Esophagus muscularis mucosa (tissue), 4 donors: ENCODE measurements at places on chromosomes 6 and 20. TPM values are rescaled to one million over a fixed set of nuclear protein-coding genes. Genes with fewer than 3 reads are reported as not detected.

GRCh38 chr6:7328243-7328642 is 15.2 kb upstream of the SSR1 start:
- no peaks in the 10 kb centered on the region for H3K27me3 ChIP-seq
- no peak for DNase-seq
- no peaks in the 10 kb centered on the region for H3K36me3 ChIP-seq
- no peak overlapping the region for H3K27ac ChIP-seq
- no peaks in the 10 kb centered on the region for H3K4me1 ChIP-seq

Gene SMPD2
- total RNA-seq, result 6.5 TPM

DNA sequence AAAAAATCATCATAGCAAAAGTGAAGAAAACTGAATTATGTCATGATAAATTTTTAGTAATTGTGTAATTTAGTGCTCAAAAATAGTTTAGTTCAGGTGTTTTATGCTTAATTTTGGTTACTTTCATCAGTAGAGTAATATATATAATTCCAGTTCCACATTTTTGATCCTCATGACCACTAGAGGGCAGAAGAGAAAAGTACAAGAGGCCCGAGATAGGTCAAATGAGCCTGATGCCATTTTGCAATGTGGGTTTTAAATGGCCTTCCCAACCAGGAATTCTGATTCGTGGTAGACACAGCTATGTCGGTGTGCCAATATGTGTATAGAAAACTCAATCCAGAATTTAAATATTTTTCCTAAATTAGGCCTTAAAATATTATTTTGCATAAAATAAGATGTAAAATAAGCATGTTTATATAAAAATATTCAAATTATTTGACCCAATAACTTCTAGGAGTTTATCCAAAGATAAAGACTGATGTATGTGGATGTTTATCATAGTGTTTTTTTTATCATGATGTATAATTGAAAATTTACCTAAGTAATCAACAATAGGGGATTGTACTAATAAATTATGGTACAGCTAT is 159.7 kb upstream of the RPS6KA2 start:
- H3K4me3 ChIP-seq, result no peak overlapping the region
- H3K36me3 ChIP-seq, result no peaks in the 10 kb centered on the region
- no peak overlapping the region for H3K27ac ChIP-seq
- peak; percentile 50 for DNase-seq
- no peaks in the 10 kb centered on the region for H3K27me3 ChIP-seq

Gene MEI4
- total RNA-seq, result not detected

Gene CST8
- total RNA-seq, result not detected

GRCh38 chr20:57205606-57206219 is 60.7 kb downstream of the BMP7 start:
- H3K36me3 ChIP-seq, result no peaks in the 10 kb centered on the region
- no peak overlapping the region for H3K4me3 ChIP-seq
- H3K27me3 ChIP-seq, result no peaks in the 10 kb centered on the region
- H3K27ac ChIP-seq, result no peak overlapping the region
- no peak for DNase-seq

- peak; percentile 5 for DNase-seq
- no peaks in the 10 kb centered on the region for H3K27me3 ChIP-seq
- H3K36me3 ChIP-seq, result no peaks in the 10 kb centered on the region
- H3K4me3 ChIP-seq, result no peak overlapping the region
These were observed 189.3 kb downstream of the TSHZ2 start for GRCh38 chr20:53161473-53161872.

DNA sequence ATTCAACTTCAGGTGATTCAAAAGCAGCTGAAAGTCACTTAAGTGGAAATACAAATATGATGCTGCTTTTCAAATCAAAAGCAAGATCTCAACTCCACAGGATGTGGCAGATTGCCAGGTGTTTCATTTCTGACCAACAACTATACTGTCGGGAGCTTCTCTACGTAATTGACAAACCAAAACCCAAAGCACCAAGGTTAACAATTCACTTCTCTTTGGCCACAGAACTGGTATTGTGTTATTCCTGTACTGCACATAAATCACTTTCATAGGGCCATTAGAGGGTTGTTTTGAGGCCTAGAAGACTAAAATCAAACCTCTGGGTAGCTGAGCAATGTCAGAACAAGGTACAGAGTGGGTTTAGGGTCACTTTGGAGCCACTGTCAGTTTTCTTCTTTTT is 169.7 kb downstream of the HAO1 start:
- H3K36me3 ChIP-seq, result no peaks in the 10 kb centered on the region
- H3K27me3 ChIP-seq, result no peaks in the 10 kb centered on the region

DNA sequence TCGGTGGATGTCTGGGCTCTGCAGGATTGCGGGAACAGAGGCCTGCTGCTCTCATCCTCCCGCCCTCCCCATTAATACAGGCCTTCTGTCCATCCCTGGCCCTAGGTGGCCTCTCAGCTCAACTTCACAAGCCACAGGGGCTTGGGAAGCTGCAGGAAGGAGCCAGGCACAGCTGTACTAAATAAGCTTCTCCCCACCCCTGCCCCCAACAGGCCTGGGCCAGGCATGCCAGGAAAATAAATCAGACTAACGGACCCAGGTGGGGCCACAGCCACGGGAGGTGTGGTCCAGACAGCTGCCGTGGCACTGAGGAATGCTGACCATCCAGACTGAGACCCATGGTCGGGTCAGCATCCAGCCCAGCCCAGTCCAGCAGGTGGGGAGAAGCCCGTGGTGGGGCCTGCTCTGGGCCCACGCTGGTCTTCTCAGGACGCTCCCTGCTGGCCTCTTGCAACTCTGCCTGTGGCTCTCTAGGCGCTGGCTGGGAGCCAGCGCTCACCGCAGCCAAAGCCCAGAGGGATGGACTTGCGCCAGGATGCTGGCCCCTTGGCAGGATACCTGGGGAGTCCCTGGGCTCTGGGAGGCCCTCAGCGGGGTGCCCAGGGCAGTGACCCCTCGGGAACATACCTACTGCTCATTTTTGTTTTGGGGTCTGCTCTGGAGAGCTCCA is 8.6 kb upstream of the YTHDF1 start:
- H3K27ac ChIP-seq, result no peak overlapping the region
- peaks cover 14% of the 10 kb centered on the region for H3K4me1 ChIP-seq
- H3K4me3 ChIP-seq, result no peak overlapping the region
- H3K36me3 ChIP-seq, result no peaks in the 10 kb centered on the region
- DNase-seq, result no peak

GRCh38 chr6:159109391-159109790 is 59.8 kb upstream of the FNDC1 start:
- H3K36me3 ChIP-seq, result no peaks in the 10 kb centered on the region

DNA sequence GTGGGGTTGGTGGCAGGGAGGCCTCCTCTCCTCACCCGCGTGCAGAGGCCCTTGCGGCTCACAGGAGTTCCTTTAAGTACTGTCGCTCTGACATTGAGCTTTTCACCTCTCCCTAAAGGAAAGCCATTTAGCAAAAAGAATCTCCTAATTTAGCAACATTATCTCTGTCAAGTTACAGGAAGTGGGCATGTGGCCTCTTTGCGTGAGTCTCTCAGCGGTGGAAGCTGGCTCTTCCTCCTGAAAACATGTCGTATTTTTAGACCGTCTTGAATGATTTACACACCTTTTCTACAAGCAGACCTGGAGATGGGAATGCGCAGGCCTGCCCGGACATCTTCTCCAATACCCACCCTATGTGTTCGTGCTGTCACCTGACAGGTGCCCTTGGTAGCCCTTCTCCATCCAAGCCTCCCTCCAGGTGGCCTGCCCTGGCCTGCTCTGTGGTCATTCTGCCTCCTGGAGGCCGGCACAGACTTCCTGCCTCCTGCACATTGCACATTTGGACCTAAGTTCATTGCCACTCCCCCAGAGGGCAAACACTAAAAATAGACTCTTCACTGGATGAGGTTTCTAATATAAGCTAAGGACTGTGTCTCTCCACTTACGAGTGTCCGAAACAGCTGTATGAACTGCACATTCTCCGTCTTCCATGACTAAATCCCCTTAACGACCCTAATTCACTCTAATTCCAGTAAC is 18.5 kb upstream of the PHACTR3 start:
- no peak for DNase-seq
- H3K27me3 ChIP-seq, result peaks cover 31% of the 10 kb centered on the region
- H3K27ac ChIP-seq, result no peak overlapping the region
- peaks cover 10% of the 10 kb centered on the region for H3K4me1 ChIP-seq
- no peaks in the 10 kb centered on the region for H3K36me3 ChIP-seq

DNA sequence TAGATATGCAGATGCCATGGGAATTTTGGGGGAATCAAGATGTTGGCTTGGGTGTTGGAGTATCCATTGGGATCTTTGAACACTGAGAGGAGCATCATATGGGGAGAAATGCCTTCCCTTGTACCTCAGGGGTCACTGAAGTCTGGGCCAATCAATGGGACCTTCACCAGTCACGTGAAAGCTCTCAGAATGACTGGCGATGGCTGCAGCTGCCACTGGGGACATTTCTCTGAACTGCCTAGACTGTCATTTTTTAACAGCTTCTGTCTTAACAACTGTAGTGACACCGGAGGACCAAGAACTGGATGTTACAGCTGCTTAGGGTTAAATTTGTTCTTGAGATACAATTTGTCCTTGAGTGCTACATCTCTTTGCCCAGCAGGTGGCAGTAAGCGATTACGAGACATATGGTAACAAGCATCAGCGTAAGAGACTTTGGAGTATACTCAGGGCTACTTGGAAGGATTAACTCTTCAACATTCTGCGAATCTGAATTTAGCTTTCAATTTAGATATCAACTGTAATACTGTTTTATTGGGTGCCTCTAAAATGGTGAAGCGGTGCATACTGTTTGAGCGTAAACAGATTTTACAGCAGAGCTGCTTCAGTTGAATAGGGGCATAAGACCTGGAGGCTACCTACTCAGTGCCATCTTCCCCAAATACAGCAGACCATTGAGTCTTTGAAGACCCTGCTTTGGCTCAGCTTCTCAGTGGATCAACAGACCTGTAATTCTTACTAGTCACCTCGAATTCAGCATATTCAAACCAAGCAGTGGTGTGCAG is 36.0 kb downstream of the CCN2 start:
- H3K36me3 ChIP-seq, result no peaks in the 10 kb centered on the region
- no peaks in the 10 kb centered on the region for H3K27me3 ChIP-seq
- DNase-seq, result no peak
- H3K27ac ChIP-seq, result no peak overlapping the region
- peaks cover 7% of the 10 kb centered on the region for H3K4me1 ChIP-seq
- H3K4me3 ChIP-seq, result no peak overlapping the region

Gene SIRPB1
- 2.3 TPM for total RNA-seq

DNA sequence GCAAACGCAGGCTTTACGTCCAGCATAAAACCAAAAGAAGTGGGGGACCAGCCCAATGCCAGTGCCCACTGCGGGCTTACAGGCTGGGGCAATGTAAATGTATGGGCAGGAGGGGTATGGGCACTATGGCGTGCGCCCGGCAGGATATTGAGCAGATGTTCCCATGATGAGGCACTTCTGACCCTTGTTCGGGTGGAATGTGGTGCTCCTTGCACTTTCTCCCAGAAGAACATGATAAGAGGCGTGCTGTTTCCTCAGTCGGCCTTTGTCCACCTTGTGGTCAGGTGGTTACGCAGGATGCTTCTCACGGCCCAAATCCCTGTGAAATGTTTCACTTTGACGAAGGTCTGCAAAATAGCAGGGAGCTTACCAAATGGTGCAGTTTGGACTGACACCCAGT is 4.8 kb upstream of the GPR31 start:
- no peaks in the 10 kb centered on the region for H3K27me3 ChIP-seq
- H3K4me1 ChIP-seq, result no peaks in the 10 kb centered on the region
- H3K4me3 ChIP-seq, result no peak overlapping the region
- no peaks in the 10 kb centered on the region for H3K36me3 ChIP-seq
- DNase-seq, result no peak

Gene BACH2
- total RNA-seq, result 9.8 TPM

Gene GMPR
- 41.9 TPM for total RNA-seq

DNA sequence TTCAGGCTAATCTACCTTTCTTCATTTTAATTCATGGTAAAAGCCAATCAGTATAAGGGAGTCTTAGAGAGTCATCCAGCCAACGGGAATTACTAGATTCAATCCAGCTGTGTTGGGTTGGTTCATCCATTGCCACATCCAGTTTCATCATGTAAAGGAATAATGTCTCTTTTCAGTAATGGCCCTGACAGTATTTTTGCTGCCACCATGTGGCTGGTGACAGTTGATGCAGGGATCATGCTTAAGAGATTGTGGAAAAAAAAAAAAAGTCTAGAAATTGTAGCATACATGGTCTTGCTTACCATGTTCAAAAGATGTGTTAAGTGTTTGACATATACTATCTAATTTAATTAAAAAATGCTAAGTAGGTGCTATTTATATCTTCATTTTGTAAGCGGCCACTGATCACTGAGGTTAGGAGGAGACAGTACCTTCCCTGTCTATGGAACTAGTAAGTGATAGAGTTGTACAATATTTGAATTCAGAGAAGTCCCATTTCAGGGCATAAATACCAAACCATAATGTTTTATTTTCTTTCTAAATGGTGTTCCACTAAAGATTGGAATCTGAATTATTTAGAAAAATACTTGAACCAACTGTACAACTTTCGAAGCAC is 135.9 kb downstream of the KHDRBS2 start:
- H3K27ac ChIP-seq, result no peak overlapping the region
- no peaks in the 10 kb centered on the region for H3K27me3 ChIP-seq
- H3K36me3 ChIP-seq, result no peaks in the 10 kb centered on the region
- no peak for DNase-seq
- no peaks in the 10 kb centered on the region for H3K4me1 ChIP-seq

DNA sequence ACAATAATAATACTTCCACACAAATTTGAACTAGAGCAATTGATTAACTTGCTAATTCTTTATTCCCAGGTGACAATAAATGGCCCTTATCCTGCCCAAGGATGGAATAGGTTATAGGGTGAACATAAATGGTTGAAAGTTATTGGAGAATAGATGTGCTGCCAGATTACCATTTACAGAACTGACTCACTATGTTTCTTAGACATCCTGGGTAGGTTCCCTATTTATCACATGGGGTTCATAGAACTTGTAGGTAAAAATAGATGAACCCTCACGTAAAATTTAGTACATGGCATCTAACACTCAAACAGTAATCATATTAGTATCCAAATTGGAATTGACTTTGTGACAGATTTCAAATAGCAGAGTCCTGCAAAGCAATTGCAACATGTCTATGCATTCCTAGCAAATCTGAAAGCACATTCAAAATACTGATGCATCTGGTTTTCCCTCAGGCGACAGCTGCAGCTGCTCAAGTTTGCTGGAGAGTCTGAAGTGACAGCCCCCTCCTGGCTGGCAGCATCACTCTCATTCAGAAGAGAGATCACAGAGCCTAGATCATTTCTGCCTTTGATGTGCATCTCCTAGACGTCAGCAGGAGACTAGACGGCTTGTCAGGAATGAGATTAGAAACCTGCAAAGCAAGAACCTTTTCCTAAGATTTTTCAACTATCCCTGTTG is 80.2 kb upstream of the RNF217 start:
- no peaks in the 10 kb centered on the region for H3K36me3 ChIP-seq
- H3K27me3 ChIP-seq, result no peaks in the 10 kb centered on the region
- H3K4me1 ChIP-seq, result peaks cover 15% of the 10 kb centered on the region
- DNase-seq, result no peak
- H3K4me3 ChIP-seq, result no peak overlapping the region
- H3K27ac ChIP-seq, result no peak overlapping the region

Gene ELOVL2
- 0.26 TPM for total RNA-seq

GRCh38 chr20:23320317-23320716 is 30.3 kb upstream of the NXT1 start:
- H3K4me1 ChIP-seq, result peaks cover 3% of the 10 kb centered on the region
- H3K36me3 ChIP-seq, result no peaks in the 10 kb centered on the region
- no peaks in the 10 kb centered on the region for H3K27me3 ChIP-seq

- DNase-seq, result no peak
- peak overlapping the region; percentile 39 for H3K4me3 ChIP-seq
- H3K27me3 ChIP-seq, result peaks cover 56% of the 10 kb centered on the region
- H3K4me1 ChIP-seq, result peaks cover 39% of the 10 kb centered on the region
- no peaks in the 10 kb centered on the region for H3K36me3 ChIP-seq
- no peak overlapping the region for H3K27ac ChIP-seq
These were observed 1.2 kb upstream of the TBXT start for GRCh38 chr6:166168616-166169548.
